ENCODE measurements at places on chromosomes 4 and X.

DNA sequence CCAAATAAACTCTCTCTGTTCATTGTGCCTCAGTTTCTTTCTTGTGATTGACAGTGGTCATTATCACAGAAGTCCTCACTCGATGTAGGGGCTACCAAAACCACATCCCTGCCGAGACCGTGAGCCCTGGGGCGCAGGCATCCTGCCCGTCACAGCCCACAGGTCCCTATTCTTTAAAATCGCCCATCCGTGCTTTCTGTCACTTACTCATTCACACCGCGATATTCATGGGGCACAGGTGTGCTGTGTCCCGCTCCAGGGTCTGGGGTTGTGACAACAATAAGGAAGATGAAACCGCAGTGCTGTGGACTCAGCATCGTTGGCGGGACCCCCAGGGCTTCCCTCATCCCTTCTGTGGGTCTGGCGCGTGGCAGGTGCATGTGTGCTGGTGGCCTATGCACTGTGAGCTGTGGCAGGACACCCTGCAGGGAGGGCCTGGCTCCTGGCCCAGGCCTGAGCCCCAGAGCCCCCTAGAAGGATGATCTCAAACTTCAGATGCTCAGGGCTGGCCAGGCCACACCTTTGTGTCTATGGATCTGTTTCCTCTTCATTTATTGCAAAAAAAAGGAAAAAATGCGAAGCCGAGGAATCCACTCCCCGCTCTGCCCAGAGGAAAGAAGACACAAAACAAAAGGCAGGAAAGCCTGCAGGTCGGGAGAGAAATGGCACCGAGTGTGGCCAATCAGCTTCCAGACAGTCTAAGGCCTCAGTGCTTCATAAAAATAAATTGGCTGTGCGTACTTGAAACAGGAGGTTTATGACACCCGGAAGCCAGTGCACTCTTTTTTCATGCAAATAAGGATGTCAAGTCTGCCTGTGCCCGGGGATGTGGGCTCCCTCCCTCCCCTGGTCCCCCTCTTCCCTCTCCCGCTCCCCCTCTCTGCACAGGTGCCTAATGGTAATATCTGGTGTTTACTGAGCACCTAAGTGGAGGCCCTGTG lies 109.5 kb upstream of the ADRA2C start:
- no peak for DNase-seq

GRCh38 chrX:124280294-124280902 lies 52.1 kb upstream of the TEX13D start:
- no peak for DNase-seq

- DNase-seq, result no peak
Observed at GRCh38 chr4:147950841-147951240, 219.0 kb downstream of the ARHGAP10 start.

DNA sequence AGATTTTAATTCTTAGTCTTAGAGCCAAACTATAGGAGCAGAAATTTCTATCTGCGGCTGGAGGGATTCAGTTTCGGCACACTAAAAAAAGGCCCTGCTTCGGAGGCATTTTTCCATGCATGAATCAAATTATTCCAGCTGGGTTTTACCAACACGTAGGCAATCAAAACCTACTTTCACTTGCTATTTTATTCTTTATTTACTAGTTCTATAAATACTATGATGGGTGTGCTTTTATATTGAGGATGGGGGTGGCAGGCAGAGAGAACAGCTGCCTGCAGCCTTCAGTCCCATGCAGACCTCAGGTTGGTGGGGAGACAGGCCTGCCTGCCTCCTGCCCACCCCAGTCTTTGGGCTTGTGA lies 609.8 kb downstream of the BCOR start:
- DNase-seq, result no peak

DNA sequence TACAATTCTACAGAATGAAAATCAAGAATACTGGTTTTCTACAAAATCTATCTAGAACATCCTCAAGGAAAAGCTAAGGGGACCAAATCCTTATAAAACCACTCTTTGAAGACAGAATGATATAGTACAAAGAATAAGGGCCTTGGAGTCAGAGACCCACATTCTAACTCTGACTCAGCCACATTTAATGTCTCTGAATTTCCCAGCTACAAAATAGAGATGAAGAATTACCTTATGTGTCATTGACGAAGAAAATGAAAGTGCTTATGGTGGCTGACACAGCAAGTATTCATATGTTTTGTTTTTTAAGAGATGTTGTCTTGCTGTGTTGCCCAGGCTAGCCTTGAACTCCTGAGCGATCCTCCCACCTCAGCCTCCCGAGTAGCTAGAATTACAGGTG lies 35.9 kb upstream of the CXorf38 start:
- DNase-seq, result no peak

- DNase-seq, result no peak
Observed at GRCh38 chr4:79147251-79147650, 178.6 kb downstream of the NAA11 start.

DNA sequence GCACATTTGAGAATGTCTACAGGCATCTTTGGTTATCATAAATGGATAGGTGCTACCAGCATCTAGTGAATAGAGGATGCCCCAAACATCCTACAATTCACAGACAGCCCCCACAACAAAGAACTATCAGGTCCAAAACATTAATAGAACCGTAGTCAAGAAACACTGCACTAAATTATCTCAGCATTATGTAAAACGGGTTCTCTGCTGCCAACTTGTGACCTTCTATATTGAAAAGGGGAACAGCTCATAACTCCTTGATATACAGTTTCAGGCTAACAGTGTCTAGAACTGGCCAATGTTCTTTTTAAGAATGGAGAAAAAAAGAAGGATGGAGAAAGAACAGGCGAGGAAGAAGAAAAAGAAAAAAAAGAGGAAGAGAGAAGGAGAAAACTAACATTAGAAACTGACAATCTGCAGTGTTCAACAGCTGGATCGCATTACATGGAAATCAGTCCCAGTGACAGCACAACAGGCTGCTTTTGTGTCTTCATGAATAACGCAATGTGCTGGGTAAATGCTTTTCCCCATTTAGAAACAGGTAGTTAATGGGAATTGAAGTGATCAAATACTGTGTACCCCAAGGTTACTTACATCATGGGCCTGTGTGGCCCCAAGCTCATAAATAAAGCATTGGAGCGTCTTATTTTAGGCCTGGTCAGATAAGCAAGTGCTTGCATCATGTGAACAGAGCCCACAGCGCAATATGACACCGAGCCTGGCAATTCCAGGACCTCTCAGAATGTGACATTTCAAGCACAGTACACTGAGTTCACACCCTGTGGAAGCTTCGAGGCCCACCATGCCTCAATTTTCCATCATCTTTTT lies 339.5 kb downstream of the DHX15 start:
- DNase-seq, result no peak

DNA sequence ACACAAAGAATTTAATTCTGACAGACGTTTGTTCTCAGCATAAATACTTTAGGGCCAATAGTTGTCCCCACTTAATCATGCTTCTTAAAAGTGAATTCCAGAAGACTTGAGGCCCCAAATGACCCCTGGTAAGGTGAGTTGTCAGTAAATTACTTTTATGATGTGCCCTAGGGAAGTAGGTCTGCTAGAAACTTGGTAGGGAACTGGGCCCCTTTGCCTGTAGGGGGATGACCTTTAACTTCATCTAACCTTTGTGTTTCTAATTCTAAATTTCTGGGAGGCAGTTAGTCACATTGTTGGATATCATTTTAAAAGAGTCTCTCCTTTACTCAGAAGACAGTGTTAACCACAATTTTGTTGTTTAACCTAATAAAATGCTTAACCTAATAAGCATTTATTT lies 28.8 kb downstream of the HHIP start:
- no peak for DNase-seq

DNA sequence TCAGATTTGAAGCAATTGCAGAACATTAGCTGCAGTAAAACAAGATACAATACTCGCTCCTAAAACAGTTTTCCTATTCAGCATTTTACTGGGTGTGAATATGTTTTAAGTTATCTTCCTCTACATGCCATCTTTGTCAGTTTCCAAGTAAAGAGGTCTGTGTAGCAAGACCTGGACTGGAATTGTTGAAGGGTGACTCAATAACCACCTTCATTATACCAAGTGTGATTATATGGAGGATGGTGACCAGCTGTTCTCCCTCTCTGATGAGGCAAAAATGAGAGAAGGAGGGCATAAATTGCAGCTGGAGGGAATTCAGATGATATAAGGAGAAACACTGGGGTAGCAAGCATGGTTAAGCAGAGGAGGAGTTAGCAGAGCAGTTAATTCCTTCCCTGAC lies 922.1 kb upstream of the SLIT2 start:
- DNase-seq, result no peak

DNA sequence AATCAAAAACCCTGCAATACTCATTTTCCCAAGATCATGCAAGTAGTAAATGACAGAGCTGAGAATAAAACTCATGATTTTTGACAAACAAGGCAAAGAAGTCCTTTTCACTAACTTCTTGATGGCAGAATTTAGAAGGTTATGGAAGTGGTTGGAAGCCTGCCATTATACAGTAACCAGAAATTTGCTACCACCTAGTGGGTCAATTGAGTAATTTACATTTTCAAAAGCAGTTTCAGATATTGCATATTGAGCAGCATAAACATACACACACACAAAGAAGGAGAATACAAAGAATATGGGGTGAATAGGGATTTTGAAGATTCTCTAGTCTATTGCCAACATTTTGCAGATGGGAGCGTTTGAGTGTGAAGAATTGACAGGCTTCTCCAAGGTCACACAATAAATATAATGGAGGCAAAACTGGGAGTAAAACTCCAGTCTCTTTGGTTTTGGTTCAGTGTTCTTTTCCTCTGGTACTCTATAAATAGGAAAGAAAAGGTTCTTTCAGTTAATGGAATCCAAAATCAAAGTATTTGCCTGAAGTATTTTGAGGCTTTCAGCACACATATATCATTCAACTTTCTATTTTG lies 70.2 kb downstream of the GC start:
- no peak for DNase-seq

- no peak for DNase-seq
Observed at GRCh38 chrX:16601885-16602284, 48.1 kb upstream of the S100G start.

DNA sequence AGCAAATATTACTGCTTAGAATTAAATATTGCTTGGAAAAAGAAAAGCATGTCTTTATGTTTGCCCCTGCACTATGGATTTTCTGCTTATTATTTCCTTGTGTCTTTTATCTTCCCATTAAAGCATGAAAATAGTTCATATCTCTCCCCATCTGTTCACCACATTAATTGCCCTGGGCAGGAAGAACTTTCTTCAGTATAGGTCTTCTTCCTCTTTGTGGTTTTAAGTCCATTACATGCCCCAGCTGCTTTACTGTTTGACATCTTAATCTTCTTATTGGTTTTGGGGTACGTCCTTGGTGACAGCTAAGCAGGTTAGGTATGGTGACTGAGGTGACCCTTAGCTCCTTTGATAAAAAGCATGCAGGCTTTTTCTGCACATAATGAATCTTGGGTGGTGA lies 157.3 kb downstream of the AASDH start:
- no peak for DNase-seq

All from GM19239 (cell line).